ENCODE measurements at places on chromosomes 11 and 22. TPM values are rescaled to one million over a fixed set of nuclear protein-coding genes. Genes with fewer than 3 reads are reported as not detected.

Gene IGLL5
- 8.3 TPM for total RNA-seq

Gene YPEL1
- total RNA-seq, result 1.8 TPM

Gene SESN3
- 58.9 TPM for total RNA-seq

Gene CCDC188
- total RNA-seq, result not detected

Gene SAA1
- not detected for total RNA-seq

Gene SLC17A6
- total RNA-seq, result not detected

Gene GLYAT
- not detected for total RNA-seq

Gene DKK3
- not detected for total RNA-seq

Gene CCDC88B
- total RNA-seq, result 34.9 TPM

Gene DMC1
- 3.8 TPM for total RNA-seq

Gene PGA3
- not detected for total RNA-seq

Gene CD3E
- total RNA-seq, result 0.32 TPM

Gene PGA5
- not detected for total RNA-seq

Gene CAPN5
- total RNA-seq, result 0.07 TPM

Gene SLC25A18
- total RNA-seq, result not detected

Gene ABCC8
- total RNA-seq, result not detected

Gene LRRC10B
- 1.0 TPM for total RNA-seq

Gene SYCE3
- total RNA-seq, result not detected

Gene RTN4RL2
- total RNA-seq, result not detected

Gene CABP4
- not detected for total RNA-seq

Gene NAALADL1
- not detected for total RNA-seq

Gene OR52N4
- not detected for total RNA-seq

Gene ALDH3B1
- total RNA-seq, result 0.40 TPM

Gene OR51B2
- not detected for total RNA-seq

Gene ZW10
- total RNA-seq, result 11.4 TPM

Gene NOX4
- total RNA-seq, result not detected

Gene IL17REL
- not detected for total RNA-seq

Gene ZMAT5
- total RNA-seq, result 22.4 TPM

Gene CHRM1
- total RNA-seq, result not detected

Gene RGL4
- 103 TPM for total RNA-seq

Gene RCOR2
- 2.4 TPM for total RNA-seq

Gene BBOX1
- not detected for total RNA-seq

Gene PIK3IP1
- total RNA-seq, result 25.3 TPM

Gene HARBI1
- 3.8 TPM for total RNA-seq

Gene SEZ6L
- total RNA-seq, result 0.41 TPM

Gene C22orf42
- not detected for total RNA-seq

Gene TMEM151A
- not detected for total RNA-seq

Gene GUCY1A2
- 0.04 TPM for total RNA-seq

Gene NXF1
- total RNA-seq, result 41.1 TPM
